Natural killer cell (primary cell): ENCODE measurements at places on chromosomes 4 and X. TPM values are rescaled to one million over a fixed set of nuclear protein-coding genes. Genes with fewer than 3 reads are reported as not detected.

- no peak for DNase-seq
Measured at GRCh38 chr4:7540654-7541413, 106.1 kb upstream of the PSAPL1 start.

DNA sequence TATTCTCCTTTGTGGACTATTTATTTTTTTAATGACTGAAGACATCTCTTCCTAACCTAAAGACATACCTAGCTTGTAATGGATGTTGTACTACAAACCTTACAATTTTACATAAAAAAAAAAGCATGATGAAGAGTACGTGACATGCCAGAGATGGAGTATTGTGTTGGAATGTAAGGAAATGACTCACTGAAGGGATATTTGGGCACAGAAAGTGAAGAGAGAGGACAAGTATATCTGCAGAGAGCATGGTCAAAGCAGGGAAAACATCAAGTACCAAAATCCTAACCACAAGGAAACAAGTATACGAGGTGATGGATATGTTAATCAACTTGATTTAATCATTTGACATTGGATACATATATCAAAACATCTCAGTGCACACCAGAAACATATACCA, 1051.4 kb upstream of the PRKX start:
- DNase-seq = no peak

DNA sequence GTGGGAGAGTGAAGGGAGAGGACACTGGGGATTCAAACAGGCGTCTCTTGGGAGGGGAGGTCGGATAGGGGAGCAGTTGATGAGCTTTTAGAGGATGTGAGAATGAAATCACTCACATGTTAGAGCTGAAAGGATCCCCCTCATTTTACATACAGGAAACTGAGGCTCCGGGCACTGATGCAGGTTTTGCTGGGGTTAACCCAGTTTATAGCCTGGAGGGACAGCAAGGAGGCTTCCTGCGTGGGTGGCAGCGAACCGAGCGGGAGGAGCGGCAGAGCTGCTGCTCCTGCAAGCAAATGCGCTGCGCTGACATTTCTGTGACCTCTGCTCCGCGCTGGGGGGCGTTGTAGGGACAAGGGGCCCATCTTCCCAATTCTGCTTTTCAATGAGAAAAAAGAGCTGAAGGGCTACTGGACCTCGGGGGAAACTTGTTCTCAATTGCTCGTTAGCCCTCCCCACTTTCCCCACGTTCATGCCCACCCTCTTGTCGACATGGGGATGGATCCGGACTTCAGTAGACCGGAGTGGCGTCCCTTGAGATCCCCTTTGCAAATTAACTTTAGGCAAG, 1.2 kb upstream of the NEUROG2 start:
- peak; percentile 41 for DNase-seq

DNA sequence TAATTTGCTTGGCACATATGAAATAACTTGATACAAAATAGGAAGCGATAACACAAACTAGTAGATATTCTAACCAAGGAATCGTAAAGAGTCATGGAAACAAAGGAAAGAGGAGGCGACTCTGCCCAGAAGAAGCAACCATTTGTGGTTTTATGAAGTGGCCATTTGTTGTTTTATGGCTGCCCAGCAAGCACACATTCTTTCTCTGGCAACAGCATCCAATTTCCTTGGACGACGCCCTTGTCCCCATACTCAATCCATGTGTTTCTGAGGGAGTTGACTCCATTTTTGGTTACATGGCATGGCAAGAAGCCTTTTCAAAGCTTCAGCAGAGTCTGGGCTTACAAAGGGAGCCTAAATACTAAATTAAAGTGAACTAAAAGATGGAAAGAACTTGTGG, 295.1 kb downstream of the INPP4B start:
- no peak for DNase-seq

DNA sequence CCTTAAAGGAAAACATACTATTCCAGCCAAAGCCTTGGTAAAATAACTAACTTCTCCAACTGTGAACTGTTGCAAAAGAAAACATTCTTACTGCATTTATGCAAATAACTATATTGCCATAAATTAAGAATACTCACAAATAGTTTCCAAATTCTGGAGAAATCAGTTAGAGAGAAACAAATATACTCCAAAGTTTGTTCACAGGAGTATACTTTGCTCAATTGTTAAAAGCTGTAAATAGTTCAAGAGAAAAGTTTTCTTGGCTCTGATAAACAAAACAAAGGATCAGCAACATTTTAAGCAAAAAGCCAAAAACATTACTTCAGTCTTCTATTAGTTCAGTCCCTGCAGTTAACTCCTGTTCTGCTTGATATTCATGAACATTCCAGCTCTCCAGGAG, 83.0 kb downstream of the EIF4E start:
- no peak for DNase-seq

- no peak for DNase-seq
Measured at GRCh38 chr4:57672846-57673433, 562.8 kb upstream of the IGFBP7 start.

- DNase-seq = no peak
Measured at GRCh38 chr4:87116231-87116630, 104.2 kb downstream of the KLHL8 start.

- DNase-seq = no peak
Measured at GRCh38 chr4:137367620-137368019, 164.7 kb downstream of the PCDH18 start.

DNA sequence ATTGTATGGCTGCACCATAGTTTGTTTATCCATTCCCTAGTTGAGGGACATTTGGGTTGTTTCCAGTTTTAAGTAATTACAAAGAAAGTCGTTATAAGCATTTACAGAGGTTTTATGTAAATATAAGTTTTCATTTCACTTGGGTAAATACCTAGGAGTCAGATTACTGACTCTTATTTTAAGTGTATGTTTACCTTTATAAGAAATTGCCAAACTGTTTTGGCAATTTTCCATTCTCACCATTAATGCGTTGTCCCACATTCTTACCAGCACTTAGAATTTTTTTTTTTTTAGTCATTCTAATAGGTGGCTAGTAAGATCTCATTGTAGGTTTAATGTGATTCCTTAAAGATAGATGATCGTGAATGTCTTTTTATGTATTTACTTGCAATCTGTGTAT, 121.5 kb upstream of the NR3C2 start:
- no peak for DNase-seq

DNA sequence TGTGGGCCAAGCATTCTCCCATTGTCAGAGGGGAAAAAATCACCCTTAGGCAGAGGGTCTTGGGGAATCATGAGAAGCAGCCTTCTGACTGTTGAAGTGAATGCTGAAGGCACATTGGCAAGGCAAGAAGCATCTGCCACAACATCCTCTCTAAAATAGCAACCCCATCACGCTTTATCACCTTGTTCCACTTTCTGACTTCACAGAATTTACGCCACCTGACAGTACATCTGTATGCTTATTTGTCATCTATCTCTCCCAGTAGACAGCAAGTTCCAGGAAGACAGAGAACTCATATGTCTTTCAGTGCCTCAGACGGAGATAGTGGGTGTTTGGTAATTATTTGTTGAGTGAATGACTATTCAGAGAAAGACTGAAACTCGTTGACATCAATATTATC, 68.4 kb upstream of the SCML1 start:
- no peak for DNase-seq

GRCh38 chr4:25095837-25096236, 64.4 kb downstream of the SEPSECS start:
- no peak for DNase-seq

DNA sequence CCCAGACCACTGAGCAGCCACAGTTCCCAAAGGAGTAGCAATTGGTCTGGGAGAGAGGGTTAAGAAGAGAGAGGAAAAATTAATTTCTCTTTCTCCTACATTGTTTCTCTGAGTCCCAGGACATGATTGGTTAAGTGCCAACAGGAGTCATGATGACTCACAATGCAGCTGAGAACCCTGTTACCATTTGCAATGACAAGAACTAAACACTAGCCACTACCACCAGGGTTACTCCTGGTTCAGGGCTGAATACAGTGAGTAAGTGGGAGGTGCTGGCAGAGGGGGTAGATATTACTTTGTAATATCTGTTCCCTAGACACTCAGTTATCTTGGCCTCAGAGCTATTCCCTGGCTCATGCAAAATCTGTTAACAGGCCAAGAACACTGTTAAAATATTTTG, 18.0 kb downstream of the ETDC start:
- no peak for DNase-seq

DNA sequence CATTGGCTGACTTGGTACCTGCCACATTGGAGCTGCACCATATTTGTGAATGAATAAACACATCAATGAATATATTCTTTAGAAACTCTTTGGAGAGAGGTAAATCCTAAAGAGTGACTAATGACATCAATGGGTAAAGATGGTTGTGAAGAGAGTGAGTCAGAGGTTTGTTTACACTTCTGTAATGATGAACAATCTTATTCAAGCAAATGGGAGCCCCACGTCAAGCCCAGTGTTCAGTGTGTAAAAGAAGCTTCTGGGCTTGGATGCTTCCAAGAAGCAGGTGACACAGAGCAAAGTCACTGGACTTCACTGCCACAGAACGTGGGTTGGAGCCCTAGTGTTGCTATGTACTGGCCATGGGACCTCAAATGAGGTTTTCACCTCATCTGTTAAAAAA, 319.0 kb downstream of the STK32B start:
- no peak for DNase-seq

GRCh38 chrX:104254442-104255115, at the start of gene ESX1:
TSS of gene ESX1 (minus strand) at chrX:104254933. CDS start at chrX:104254849, 84 bp downstream.
- DNase-seq = no peak

- no peak for DNase-seq
Measured at GRCh38 chrX:65300104-65300809, 234.3 kb downstream of the LAS1L start.

DNA sequence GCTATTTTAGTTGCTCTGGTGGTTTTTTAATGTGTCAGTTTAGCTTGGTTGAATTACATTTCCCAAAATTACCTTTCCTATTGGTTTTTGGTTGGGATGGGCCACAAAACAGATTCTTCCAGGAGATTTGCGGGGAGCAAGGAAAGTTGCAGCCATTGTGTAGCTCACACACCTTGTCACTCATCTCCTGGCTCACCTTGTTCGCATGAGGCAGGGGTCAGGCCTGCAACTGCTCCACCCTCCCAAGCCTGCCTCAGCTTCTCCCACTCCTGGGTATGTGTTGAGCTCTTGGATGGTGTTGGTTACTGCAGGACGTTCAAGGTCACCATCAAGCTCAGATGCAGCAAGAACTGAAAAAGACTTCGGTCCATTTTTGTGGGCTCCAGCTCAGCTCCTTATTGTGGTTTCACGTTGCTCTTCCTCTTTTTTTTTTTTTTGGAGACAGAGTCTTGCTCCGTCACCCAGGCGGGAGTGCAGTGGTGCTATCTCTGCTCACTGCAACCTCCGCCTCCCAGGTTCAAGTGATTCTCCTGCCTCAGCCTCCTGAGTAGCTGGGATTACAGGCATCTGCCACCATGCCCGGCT, 95.6 kb upstream of the METTL14 start:
- no peak for DNase-seq

DNA sequence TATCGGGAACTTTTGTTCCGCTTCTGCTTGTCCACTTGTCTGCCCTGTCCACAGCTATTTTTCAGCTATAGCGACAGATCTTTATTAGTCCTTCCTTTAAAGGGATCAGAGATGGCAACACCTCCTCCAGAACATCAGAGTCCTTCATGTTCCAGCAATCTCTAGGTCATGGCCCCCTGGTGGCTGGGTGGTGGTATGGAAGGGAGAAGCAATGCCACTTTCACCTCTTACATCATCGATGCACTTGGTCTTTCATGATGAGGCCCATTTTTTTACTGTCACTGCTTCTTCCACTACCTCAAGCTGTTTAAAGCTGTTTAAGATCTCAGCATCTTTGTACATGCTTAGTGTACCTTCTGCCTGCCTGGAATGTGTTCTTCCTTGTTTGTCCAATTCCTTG, 106.7 kb downstream of the ARHGAP6 start:
- DNase-seq = peak; percentile 60

GRCh38 chr4:88846206-88846790, 148.7 kb upstream of the NAP1L5 start:
- DNase-seq = no peak

- DNase-seq = no peak
Measured at GRCh38 chrX:127112726-127113125, 293.2 kb downstream of the PRR32 start.

GRCh38 chr4:155885666-155886065, 17.8 kb upstream of the TDO2 start:
- no peak for DNase-seq

GRCh38 chr4:1862961-1863296, 7.0 kb upstream of the LETM1 start:
- DNase-seq = no peak

DNA sequence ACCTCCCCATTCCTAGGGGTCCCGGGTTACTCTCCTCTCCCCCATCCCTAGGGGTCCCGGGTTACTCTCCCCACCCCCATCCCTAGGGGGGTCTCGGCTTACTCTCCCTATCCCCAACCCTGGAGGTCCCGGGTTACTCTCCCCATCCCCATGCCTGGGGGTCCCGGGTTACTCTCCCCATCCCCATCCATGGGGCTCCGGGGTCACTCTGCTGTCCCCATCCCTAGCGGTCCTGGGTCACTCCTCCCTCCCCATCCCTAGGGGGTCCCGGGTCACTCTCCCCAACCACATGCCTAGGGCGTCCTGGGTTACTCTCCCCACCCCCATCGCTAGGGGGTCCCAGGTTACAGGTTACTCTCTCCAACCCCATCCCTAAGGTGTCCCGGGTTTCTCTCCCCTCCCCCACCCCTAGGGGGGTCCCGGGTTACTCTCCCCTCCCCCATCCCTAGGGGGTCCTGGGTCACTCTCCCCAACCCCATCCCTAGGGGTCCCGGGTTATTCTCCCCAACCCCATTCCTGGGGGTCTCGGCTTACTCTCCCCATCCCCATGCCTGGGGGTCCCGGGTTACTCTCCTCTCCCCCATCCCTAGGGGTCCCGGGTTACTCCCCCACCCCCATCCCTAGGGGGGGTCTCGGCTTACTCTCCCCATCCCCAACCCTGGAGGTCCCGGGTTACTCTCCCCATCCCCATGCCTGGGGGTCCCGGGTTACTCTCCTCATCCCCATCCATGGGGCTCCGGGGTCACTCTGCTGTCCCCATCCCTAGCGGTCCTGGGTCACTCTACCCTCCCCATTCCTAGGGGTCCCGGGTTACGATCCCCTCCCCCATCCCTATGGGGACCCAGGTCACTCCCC, 821 bp downstream of the ASMTL start:
- DNase-seq = peak; percentile 36

- no peak for DNase-seq
Measured at GRCh38 chr4:184163813-184164212, 53.9 kb downstream of the ENPP6 start.

- DNase-seq = no peak
Measured at GRCh38 chr4:145289403-145290076, 109.2 kb upstream of the OTUD4 start.

The PRDM8 gene
- 6.0 TPM for total RNA-seq

The F8A2 gene
- total RNA-seq = not detected

The PWWP3B gene
- total RNA-seq = not detected

The CXCL13 gene
- total RNA-seq = not detected

The C4orf51 gene
- not detected for total RNA-seq

The EDNRA gene
- total RNA-seq = not detected

The P2RY4 gene
- 0.53 TPM for total RNA-seq

The CSN1S1 gene
- total RNA-seq = not detected

The MAGED1 gene
- total RNA-seq = 37.0 TPM

The DMRTC1 gene
- total RNA-seq = not detected

The DCX gene
- total RNA-seq = not detected
